Memory B cell (primary cell): ENCODE measurements at places on chromosomes 3 and 15.

DNA sequence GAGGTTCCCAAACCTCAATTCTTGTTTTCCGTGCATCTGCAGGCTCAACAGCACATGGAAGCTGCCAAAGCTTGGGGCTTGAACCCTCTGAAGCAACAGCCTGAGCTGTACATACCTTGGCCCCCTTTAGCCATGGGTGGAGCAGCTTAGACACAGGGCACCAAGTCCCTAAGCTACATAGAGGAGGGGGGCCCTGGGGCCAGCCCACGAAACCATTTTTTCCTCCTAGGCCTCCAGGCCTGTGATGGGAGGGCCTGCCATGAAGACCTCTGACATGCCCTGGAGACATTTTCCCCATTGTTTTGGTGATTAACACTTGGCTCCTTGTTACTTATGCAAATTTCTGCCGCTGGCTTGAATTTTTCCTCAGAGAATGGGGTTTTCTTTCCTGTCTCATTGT is 24.6 kb downstream of the SRP14 start:
- no peak overlapping the region for H3K4me3 ChIP-seq
- no peaks in the 10 kb centered on the region for H3K4me1 ChIP-seq
- no peak for DNase-seq

DNA sequence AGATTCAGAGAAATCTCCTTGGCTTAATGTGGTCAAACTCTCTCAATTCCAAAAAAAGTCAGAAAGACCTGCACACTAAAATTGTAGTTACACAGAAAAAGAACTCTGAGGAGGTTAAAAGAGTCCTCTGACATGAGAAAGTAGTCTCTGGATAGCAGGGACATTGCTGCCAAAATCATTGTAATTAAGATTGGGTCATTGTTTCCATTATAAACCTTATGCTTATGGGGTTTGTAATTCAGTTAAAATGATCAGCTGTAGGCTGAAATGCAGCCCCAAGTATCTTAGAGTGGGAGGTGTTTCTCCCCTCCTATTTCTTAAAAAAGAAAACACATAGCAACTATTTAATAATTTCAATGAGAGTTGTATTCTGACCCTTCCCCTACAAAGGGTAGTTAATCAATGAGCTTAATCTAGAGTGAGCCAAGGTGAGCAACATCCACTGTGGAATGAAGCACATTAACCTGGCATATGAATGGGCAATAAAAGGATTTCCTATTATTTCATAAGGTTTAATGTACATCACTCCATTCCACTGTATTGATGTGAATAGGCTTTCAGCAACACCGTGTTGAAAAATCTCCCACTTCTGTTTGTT is 406.9 kb downstream of the TIGIT start:
- H3K4me1 ChIP-seq = peaks cover 21% of the 10 kb centered on the region
- no peak overlapping the region for H3K4me3 ChIP-seq
- H3K36me3 ChIP-seq = peaks cover 7% of the 10 kb centered on the region
- H3K27ac ChIP-seq = no peak overlapping the region
- DNase-seq = no peak
- no peaks in the 10 kb centered on the region for H3K27me3 ChIP-seq

DNA sequence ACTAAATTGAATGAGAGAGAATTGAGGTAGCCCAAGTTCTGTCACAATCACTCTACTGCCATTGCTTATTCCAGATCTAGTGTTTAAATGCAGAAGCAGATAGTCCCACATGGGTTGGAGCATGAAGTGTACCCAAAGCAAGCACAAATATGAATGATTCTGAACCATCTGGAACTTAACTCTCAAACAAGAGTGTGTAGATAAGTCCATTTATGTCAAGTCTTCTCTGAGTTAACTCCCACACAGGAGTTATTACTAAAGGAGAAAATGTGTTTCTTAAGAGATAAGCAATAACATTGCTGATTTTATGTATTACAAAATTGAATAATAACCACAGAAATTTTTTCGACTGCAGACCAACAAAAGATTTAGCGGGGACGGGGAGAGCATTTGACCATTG is 33.6 kb downstream of the PAQR9 start:
- no peak for DNase-seq
- H3K27ac ChIP-seq = no peak overlapping the region
- H3K4me3 ChIP-seq = no peak overlapping the region
- H3K27me3 ChIP-seq = peaks cover 2% of the 10 kb centered on the region

GRCh38 chr3:8441969-8442559 is 59.6 kb upstream of the LMCD1 start:
- no peaks in the 10 kb centered on the region for H3K4me1 ChIP-seq
- no peaks in the 10 kb centered on the region for H3K27me3 ChIP-seq
- DNase-seq = no peak
- H3K27ac ChIP-seq = no peak overlapping the region
- no peaks in the 10 kb centered on the region for H3K36me3 ChIP-seq
- H3K4me3 ChIP-seq = no peak overlapping the region

DNA sequence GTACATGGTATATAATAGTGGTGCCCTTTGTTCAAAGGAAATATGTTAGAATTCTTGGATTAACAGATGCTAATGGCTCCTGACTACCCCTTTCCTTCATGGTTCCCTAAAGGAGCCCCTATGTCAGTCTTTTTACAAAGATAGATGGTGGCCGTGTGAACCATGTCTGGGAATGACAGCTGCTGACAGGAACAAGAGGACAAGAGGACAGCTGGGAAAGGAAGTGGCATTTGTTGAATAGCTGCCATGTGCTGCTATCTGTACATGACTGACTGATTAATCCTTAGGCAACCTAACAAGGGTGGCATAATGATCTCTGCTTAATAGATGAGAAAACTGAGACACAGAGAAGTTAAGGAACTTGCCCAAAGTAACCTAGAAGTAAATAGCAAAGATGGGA is 321.7 kb downstream of the ZNF621 start:
- H3K4me3 ChIP-seq = no peak overlapping the region
- H3K27me3 ChIP-seq = peaks cover 3% of the 10 kb centered on the region
- H3K36me3 ChIP-seq = peaks cover 3% of the 10 kb centered on the region
- no peak overlapping the region for H3K27ac ChIP-seq
- DNase-seq = no peak

DNA sequence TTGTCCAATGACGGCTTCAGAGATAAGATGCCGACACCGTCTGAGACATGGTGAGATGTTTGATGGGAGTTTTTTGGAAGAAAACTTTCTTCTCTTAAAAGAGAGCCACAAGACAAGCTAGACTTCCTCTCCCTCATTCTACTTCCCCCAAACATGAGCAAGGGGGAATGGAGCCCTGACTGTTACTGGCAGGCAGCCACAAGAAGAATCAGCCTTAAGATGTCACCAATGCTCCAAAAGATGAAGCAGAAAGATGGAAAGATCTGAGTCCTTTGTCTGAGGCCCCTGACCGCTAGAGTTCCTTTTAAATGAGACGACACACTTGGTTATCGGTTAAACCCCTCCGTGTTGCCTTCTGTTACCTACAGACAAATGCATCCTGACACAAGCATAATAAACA is 108.7 kb downstream of the ST8SIA2 start:
- no peak for DNase-seq
- H3K27ac ChIP-seq = no peak overlapping the region
- no peaks in the 10 kb centered on the region for H3K36me3 ChIP-seq

- DNase-seq = no peak
- H3K27ac ChIP-seq = no peak overlapping the region
- H3K36me3 ChIP-seq = peaks cover 17% of the 10 kb centered on the region
- H3K4me3 ChIP-seq = no peak overlapping the region
- peaks cover 6% of the 10 kb centered on the region for H3K4me1 ChIP-seq
- no peaks in the 10 kb centered on the region for H3K27me3 ChIP-seq
Measured at GRCh38 chr3:51400166-51400565, 9.1 kb downstream of the RBM15B start.

DNA sequence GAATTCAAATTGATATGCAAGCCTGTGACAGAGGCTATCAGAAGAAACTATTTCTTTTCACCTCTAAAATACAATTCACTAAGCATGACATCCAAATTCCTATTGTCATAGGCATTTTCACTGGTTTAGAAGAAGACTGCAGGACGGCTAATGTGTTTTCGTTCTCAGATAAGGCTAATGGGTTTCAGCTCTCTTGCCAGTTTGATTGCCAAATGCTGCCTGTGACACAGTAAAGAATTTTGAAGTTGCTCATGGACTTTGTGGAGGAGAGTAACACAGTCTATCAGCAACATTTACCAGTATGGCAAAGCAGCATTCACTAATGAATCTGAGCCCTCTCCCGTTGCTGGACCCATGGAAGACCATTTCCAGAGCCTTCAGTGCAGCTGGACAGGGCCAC is 948.1 kb downstream of the FHIT start:
- no peak overlapping the region for H3K27ac ChIP-seq
- H3K4me3 ChIP-seq = no peak overlapping the region
- H3K36me3 ChIP-seq = no peaks in the 10 kb centered on the region
- H3K27me3 ChIP-seq = no peaks in the 10 kb centered on the region
- no peak for DNase-seq

DNA sequence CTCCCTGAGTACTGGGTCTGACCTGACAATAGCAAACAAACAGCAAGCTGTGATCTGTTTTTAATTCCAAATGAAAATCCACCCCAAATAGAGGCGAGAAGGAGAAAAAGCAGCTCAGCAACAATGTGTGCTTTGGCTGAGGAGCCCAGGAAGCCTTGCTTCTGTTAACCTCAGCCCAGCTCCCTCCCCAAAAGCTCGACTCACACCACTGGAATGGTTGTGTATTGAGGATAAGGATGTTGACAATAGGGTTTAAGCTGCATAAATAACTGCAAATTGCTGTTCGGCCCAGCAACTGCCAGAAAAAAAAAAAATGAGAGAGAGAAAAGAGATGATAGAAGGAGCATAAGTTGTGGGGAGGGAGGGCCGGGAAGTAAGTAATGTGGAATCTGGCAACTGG is 104.0 kb upstream of the TBC1D5 start:
- no peaks in the 10 kb centered on the region for H3K36me3 ChIP-seq
- no peaks in the 10 kb centered on the region for H3K27me3 ChIP-seq
- DNase-seq = no peak

- no peak overlapping the region for H3K27ac ChIP-seq
- no peak for DNase-seq
- H3K4me3 ChIP-seq = no peak overlapping the region
- no peaks in the 10 kb centered on the region for H3K27me3 ChIP-seq
- no peaks in the 10 kb centered on the region for H3K4me1 ChIP-seq
Measured at GRCh38 chr15:29079479-29079878, 190.1 kb downstream of the NSMCE3 start.

GRCh38 chr15:29638781-29639180 is 183.5 kb downstream of the TJP1 start:
- H3K4me1 ChIP-seq = no peaks in the 10 kb centered on the region
- no peak for DNase-seq
- H3K4me3 ChIP-seq = no peak overlapping the region
- H3K27me3 ChIP-seq = peaks cover 3% of the 10 kb centered on the region
- H3K27ac ChIP-seq = no peak overlapping the region

DNA sequence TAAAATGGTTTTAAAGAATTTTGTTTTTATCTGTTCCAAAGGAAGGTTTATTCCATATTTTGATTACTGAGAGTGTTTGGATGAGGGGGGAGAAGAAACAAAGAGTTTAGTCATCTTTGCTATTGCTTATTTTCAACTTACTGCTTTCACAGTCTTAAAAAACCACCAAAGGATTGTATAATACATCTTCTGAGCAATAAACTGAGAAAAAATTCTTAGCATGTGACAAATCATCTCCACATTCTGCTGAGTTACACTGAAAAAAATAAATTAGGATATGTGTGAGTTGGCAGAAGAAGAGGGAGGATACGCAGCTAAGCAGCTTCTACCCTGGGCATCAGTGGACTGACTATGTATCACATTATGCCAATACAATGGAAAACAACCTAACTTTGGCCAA is 23.2 kb upstream of the ACTC1 start:
- no peak overlapping the region for H3K4me3 ChIP-seq
- H3K27ac ChIP-seq = no peak overlapping the region
- H3K36me3 ChIP-seq = no peaks in the 10 kb centered on the region
- H3K27me3 ChIP-seq = peaks cover 18% of the 10 kb centered on the region

DNA sequence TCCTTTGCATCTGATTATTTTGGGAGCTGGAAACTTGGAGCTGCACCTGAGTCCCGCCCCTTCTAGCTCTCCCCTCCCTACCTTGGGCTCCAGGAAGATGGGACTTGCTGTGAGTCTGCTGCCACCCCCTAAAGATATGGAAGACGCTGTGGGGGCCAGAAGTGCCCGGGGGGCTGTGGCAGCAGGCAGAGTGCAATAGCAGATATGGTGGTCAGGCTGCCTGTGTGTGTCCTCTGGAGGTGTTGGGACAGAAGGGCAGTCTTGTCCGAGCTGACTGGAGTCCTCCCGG is 485 bp downstream of the PAK6 start:
- no peaks in the 10 kb centered on the region for H3K36me3 ChIP-seq
- H3K4me3 ChIP-seq = peak overlapping the region; percentile 76
- H3K4me1 ChIP-seq = peaks cover 25% of the 10 kb centered on the region
- DNase-seq = no peak

DNA sequence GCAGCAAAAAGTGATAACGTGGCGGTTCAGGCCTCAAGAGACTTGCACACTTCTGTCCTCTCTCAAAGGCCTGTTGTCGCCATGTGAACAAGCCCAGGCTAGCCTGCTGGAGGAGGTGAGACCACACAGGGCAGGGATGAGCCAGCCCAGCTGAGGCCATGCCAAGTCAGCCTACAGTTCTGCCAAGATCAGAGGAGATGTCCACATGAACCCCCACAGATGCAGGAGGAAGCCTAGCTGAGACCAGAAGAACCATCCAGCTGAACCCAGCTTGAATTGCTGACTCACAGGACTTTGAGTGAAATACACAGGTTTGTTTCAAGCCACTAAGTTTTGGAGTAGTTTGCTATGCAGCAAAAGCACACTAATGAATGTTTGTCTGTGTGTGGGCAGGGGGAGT is 50.3 kb upstream of the SEC13 start:
- peaks cover 2% of the 10 kb centered on the region for H3K36me3 ChIP-seq
- peaks cover 11% of the 10 kb centered on the region for H3K27me3 ChIP-seq
- peaks cover 15% of the 10 kb centered on the region for H3K4me1 ChIP-seq
- no peak overlapping the region for H3K27ac ChIP-seq
- H3K4me3 ChIP-seq = no peak overlapping the region
- DNase-seq = no peak

GRCh38 chr15:57506422-57506821 is 85.3 kb upstream of the MYZAP start:
- H3K27me3 ChIP-seq = no peaks in the 10 kb centered on the region
- no peak overlapping the region for H3K4me3 ChIP-seq
- no peak for DNase-seq
- H3K4me1 ChIP-seq = peaks cover 12% of the 10 kb centered on the region

DNA sequence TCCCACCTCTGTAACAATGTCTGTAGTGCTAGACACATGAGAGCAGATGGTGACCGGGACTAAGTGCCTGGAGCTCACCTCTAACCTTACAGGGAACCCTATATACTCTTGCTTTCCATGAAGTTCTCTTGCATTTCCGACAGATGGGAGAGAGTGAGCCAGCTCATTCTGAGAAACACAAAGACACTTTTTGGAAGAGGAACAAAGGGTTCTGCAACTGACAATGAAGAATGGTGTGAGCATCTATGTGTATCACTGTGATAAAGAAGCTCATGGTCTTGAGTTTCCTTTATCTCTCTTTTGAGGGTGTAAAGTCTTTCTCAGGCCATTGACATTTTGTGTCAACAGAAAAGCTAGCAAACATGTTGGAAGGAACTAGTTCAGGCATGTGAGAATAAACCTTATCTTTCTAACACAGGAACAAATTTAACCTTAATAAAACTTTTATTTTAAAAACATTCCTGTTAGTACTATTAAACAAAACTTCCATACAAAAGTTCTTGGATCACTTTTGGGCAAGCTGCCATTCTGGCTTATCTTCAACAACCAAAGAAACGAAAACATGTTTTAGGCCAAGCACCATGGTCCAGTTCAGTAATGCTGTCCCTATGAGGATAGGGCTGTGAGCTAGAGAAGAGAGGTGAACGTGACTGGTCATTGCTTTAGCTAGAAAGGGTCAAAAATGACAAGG is 142.7 kb downstream of the THRB start:
- no peaks in the 10 kb centered on the region for H3K27me3 ChIP-seq
- no peaks in the 10 kb centered on the region for H3K36me3 ChIP-seq
- no peaks in the 10 kb centered on the region for H3K4me1 ChIP-seq
- H3K27ac ChIP-seq = no peak overlapping the region
